ENCODE measurements at places on chromosomes 5 and 9.

- peak; percentile 51 for DNase-seq
These were observed 8.0 kb downstream of the SRFBP1 start for GRCh38 chr5:121969660-121970295.

- DNase-seq: peak; percentile 25
These were observed 323.9 kb downstream of the TMEM161B start for GRCh38 chr5:87944553-87945285.

GRCh38 chr9:100072805-100073204 is 26.0 kb downstream of the ERP44 start:
- DNase-seq: peak; percentile 28

DNA sequence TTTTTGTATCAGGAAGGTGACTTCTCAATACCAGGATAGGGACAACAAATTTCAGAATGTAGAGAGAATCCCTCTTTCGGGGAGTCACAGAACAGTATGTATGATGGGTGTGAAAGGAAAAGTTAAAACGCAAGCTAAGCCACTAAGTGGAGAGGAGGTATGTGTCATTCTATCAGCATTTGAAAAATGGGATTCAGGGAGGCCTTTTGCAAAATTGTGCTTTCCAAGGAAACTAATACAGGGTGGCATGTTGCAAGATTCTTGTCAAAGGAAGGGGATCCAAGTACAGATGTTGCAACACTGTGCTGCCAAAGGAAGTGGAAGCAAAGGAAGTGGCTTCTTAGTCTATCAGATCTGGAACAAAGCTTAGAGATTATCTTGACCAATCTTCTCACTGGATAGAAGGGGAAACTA is 12.6 kb upstream of the TNIP1 start:
- peak; percentile 95 for DNase-seq

- no peak for DNase-seq
These were observed 57.8 kb upstream of the HSPA9 start for GRCh38 chr5:138632900-138633489.

DNA sequence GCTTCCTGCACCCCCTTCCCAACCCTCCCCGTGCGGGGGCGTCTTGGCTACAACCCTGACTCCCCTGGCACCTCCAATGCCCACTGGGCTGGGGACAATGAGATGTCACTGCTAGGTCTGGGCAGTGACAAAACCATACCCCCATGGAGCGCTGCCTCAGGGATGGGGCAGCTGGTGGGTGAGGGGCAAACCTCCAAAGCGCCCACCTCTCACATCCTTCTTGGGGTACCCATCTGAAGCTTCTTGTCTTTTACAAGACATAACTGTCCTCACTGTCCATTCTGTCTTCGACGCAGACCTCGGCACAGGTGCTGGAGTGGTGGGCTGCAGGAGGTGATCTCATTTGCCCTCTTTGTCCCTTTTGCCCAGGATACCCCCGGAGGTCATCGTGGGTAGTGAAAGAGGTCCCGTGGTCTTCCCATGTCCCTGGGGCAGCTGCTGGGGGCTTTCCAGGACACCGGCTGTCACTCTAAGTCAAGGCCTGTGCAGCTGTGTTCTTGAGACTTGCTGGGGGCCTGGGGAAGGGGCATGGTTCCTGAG is 27.8 kb upstream of the CSF1R start:
- no peak for DNase-seq

GRCh38 chr9:121283080-121283398 is 15.1 kb downstream of the GSN start:
- no peak for DNase-seq

DNA sequence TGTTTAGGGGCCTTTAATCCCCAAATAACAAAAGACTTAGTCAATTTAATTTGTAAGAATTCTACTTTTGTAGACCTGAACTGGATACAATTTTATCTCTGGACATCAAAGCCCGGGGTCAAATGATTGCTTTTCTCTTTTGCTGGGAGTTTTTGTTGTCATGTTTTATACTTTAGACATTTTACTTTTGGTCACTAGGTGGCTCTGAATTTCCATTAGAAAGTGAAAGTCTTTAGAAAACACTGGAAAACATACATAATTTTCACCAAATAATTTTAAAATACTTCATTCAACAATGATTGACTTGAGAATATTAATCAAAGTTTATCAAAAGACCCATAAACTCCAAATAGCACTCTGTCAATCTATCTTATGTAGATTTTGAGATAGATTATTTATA is 2.8 kb upstream of the PCA3 start:
- DNase-seq: peak; percentile 9

GRCh38 chr5:150285114-150285513 is 4.5 kb downstream of the CAMK2A start:
- no peak for DNase-seq

- DNase-seq: peak; percentile 41
These were observed 1.2 kb downstream of the MTAP start for GRCh38 chr9:21803649-21804048.

DNA sequence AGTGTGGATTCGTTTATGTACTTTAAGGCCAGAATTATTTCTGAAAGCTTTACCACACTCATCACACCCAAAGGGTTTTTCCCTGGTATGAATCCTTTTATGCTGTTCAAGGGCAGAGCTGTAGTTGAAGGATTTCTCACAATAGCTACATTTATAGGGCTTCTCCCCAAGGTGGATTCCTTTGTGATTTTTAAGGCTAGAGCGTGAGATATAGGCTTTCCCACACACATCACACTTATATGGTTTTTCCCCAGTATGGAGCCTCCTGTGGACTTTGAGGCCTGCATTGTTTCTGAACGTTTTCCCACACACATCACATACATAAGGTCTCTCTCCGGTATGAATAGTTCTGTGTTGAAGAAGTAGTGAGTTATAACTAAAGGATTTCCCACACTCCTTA is 11.2 kb downstream of the ZFP62 start:
- DNase-seq: no peak

- DNase-seq: no peak
These were observed 62.2 kb upstream of the ANGPTL2 start for GRCh38 chr9:127184641-127185040.

GRCh38 chr5:60219921-60220320 is 326.4 kb upstream of the PDE4D start:
- DNase-seq: no peak

GRCh38 chr5:160281275-160281674 is 31.1 kb downstream of the CCNJL start:
- no peak for DNase-seq

- DNase-seq: peak; percentile 85
These were observed 116.1 kb downstream of the DCP2 start for GRCh38 chr5:113092683-113093082.

- DNase-seq: no peak
These were observed 80.6 kb downstream of the MYO10 start for GRCh38 chr5:16855485-16855884.

- DNase-seq: no peak
These were observed 221.8 kb downstream of the ENC1 start for GRCh38 chr5:74418709-74419108.

DNA sequence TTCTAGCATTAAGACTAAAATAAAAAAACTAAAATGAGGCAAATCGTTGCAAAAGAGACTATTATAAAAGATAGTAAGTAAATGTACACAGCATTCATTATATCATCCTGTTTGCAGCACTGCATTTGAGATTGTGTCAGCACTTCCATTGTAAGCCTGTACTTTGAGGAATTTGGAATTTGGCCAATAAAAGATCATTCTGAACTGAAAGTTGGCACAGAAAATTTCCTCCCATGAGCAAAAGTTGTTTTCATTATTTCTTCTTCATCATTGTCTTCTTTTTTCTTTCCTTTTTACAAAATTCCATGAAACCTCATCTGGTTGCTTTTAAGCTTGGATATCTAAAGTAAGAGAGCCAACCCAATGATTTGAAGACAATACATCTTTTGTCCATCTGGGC is 199.3 kb upstream of the ADAMTSL1 start:
- DNase-seq: peak; percentile 25

- no peak for DNase-seq
These were observed 210.6 kb downstream of the ATP10B start for GRCh38 chr5:160641405-160641804.

DNA sequence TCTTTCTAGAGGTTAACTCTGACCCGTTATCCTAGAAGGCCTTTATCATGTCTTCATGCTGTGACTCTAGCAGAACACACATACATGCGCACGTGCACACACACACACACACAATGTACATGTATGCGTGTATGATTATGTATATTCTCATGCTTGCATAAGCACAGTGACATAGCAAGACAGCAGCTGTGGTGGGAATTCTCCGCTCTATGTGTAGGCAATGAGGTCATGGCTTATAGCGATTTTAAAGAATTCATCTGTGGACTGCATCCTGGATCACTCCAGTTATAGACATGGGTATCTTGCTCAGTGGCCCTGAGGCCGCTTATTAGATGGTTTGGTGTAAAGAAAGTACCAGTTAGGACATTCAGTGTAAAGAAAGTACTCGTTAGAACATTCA is 106.2 kb downstream of the FBXL7 start:
- DNase-seq: no peak

GRCh38 chr5:131109540-131110255 is 55.4 kb downstream of the HINT1 start:
- DNase-seq: peak; percentile 31

GRCh38 chr5:173434270-173434669 is 106.1 kb upstream of the STC2 start:
- DNase-seq: no peak

- no peak for DNase-seq
These were observed 60.3 kb upstream of the EPB41L4A start for GRCh38 chr5:112479418-112479817.

DNA sequence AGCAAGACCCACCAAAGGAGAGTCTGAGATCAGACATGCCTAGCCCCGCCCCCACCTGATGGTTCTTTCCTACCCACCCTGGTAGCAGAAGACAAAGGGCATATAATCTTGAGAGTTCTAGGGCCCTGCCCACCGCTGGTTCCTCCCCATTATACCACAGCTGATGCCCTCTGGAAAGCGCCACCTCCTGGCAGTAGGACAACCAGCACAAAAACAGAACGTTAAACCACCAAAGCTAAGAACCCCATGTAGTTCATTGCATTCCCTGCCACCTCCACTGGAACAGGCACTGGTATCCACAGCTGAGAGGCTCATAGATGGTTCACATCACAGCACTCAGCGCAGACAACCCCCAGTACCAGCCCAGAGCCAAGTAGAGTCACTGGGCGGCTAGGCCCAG is 81.2 kb upstream of the TRPC7 start:
- no peak for DNase-seq

DNA sequence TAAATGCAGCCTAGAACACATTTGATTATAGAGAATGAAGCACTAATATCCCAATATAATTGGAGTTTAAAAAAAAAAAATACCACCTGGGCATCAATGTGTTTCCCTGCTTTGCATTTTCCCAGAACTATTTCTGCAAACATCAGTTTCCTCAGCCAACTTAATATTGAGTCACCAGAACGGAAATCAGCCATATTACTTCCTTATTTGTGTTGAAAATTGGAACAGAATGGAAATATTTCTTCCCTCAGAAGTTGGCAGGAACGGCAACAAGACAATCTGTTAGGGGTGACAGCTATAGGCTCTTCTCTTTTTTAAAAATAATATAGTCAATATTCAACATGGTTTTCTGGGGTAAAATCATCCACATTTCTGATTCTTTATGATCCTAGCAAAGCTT is 4.0 kb downstream of the MFAP3 start:
- no peak for DNase-seq

- no peak for DNase-seq
These were observed 20.9 kb upstream of the ASTN2 start for GRCh38 chr9:117435630-117436261.

- no peak for DNase-seq
These were observed 11.6 kb downstream of the PTCH1 start for GRCh38 chr9:95505072-95505716.

DNA sequence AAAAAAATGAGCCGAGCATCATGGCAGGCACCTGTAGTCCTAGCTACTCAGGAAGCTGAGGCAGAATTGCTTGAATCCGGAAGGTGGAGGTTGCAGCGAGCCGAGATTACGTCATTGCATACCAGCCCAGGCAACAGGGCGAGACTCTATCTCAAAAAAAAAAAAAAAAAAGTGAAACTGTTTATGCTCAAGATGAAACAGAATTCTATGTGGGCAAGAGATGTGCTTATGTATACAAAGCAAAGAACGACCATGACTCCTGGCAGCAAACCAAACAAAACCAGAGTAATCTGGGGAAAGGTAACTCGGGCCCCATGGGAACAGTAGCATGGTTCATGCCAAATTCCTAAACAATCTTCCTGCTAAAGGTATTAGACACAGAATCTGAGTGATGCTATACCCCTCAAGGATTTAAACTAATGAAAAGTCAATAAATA is 32.6 kb upstream of the PLAC8L1 start:
- peak; percentile 17 for DNase-seq

DNA sequence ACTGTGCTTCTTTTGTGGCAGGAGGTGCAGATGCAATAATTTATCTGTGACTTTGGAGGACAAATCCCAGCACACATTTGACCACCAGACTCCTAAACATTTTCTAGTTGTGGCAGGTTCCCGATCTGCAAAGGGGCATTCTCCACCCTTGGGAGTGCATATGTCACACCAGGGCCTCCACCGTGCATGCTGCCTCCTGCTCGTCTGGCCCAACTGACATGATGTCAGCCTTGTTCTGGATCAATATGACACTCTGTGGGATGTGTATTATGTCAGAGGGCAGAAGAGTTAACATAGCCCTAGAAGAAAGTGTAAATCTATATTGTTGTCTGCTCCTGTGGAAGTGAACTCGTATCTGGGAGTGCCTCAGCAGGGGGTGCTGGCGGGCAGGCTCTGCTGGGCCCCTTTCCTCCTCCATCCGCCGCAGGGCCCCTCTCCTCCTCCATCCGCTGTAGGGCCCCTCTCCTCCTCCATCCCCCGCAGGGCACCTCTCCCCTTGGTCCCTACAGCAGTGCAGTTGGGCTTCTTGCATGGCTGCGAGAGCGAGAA is 97.7 kb upstream of the PPP1R26 start:
- DNase-seq: no peak

GRCh38 chr5:92641031-92641962 is 939.7 kb downstream of the NR2F1-AS1 start:
- DNase-seq: peak; percentile 89

GRCh38 chr5:132114150-132115121 is 40.8 kb downstream of the CSF2 start:
- no peak for DNase-seq

DNA sequence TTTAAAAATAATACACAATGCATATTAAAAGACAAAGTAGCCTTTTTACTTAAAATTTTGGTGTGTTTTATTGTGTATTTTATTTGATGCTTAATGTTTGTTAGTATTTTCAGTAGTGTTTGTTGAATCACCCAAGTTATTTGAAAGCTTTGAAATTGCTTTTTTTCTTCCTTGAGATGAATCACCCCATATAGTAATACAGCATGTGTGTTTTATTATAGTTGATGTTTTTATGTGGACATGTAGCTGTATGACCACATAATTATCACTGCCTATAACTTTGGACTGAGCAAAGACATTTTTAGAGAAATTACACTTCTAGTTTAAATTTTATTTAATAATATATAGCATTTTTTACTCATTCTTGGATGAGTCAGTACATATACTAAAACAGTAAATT is 18.0 kb downstream of the FAM174A start:
- DNase-seq: no peak

DNA sequence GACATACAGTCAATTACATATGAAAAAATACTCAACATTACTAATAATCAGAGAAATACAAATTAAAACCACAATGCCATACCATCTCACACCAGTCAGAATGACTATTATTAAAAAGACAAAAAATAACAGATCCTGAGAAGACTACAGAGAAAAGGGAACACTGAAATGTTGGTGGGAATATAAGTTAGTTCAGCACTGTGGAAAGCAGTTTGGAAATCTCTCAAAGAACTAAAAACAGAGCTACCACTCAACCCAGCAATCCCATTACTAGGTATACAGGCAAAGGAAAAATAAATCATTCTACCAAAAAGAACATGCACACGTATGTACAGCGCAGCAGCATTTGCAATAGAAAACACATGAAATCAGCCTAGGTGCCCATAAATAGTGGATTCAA is 41.6 kb upstream of the CCNG1 start:
- DNase-seq: no peak

Measured in M059J (cell line).